ENCODE measurements at places on chromosomes 2 and 18.

DNA sequence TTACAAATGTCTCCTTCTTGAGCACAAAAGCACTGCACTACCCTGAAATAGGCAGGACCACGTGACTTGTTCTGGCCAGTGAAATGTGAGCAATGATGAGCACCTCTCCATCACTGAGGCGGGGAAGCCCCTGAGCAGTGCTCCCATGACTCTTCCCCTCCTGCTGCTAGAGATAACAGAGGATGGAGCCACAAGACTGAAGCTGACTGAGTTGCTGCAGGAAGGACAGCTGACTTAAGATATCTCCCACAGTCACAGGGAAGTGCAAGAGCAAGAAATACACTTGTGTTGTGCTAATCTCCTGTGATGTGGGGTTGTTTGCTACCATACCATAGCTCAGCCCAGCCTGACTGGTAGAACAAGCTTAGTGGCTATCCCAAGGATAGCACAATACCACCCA, 38.7 kb downstream of the STK39 start:
- no peak for DNase-seq

DNA sequence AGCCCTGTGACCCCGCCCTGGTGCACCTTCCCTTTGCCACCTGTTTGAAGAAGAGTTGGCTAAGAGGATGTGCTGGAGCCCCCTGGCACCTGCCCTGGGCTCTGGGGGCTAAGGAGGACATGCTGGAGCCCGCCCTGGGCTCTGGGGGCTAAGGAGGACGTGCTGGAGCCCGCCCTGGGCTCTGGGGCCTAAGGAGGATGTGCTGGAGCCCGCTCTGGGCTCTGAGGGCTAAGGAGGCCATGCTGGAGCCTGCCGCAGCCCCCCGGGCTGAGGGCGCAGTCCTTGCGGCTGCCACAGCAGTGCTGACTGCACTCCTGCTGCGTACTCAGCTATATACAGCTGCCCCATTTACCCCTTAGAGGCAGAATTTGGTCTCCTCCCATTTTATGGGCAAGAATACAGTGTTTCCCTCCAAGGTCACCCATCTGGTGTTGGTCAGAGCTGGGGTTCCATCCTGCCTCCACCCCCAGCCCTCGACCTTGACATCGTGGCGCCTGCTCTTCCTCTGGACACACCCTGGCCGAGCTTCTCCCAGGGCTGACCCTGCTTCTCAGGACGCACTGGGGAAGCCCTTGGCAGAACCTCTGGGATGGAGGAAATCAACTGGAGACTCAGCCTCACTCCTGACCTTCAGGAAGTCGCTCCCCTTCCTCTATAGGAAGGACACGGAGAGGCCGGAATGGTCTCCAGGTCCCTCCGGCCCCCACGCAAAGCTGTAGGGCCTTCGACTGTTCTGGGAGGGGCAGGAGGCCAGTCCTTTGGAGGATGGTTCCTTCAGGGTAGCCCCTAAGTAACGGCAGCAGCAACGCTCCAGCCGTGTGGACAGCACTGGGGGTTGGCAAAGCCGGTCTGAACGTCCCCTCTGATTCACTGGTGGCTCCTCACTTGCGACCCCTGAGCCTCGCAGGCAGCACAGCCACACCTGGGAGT, 65.0 kb upstream of the HPCAL1 start:
- no peak for DNase-seq

DNA sequence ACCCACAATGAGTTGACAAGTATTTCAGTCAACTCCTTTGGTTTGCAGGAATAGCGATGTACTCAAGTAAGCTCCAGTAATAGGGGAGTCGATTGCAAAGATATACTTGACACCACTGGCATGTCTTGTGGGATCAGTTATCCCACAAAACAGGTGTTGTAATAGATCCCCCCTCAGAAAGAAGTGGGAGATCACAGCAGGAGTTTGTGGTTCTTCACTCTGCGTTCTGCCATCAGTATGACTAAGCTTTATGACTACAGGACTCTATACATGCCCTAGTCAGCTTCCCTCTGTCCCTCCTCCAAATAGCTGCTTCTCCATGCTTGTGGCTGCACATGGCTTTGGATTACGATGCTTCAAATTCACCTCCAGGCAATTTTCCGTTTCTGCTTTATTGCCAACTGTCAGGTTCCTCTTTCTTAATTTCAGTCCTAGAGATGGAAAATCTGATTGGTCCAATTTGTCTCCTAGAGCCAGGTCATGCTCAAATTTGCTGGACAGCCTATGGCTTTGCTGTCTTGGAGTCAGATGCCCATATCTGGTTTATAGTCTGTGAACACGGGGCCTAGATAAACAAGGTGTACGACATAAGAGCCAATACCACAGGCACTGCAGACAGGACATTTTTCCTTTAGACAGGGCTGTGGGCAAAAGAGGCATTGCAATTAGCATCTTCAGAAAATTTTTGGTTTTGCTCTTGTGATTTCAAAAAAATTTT, 221.7 kb downstream of the PAX3 start:
- peak; percentile 96 for DNase-seq

DNA sequence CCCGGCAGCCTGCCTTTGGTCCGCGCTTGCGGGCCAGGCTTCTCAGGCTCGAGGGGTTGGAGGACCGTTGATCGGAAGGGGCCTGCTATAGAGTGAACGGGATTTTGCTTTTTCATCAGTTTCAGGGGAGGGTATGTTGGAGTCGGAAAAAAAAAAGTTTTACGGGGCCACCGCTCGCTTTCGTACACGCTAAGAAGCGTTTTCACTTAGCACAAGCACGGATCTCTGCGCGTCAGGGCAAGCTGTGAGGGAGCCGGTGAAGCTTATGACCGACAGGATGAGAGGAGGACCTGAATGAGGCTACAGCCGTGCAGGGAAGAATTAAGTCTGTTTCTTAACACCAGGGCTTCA, 443 bp downstream of the CPSF3 start:
- no peak for DNase-seq

- no peak for DNase-seq
Measured at GRCh38 chr2:65452150-65452895, 19.9 kb upstream of the SPRED2 start.

DNA sequence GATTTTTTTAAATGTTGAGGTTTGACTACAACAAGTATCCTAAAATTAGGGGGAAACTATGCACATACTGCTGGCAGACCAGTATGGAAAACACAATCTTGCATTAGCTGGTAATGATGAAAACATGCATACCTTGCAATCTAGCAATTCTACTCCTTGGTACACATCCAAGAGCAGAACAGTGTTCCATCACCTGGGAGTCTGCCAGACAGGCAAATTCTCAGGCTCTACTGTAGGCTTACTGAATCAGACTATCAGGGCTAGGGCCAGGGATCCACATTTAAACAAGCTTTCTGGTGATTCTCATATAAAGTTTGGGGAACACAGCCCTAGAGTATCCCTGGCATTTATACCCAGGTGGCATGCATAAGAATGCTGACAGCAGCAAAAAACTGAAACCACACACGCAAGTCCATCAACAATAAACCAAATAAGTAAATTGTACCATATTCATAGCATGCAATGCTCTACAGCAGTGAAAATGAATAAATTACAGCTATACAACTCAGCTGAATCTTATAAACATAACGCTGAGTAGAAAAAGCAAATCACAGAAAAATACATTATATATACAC, 13.6 kb downstream of the CDH2 start:
- no peak for DNase-seq

GRCh38 chr18:51988277-51988676, 351.7 kb upstream of the DCC start:
- no peak for DNase-seq

- no peak for DNase-seq
Measured at GRCh38 chr2:222284466-222284865, 14.3 kb downstream of the PAX3 start.

DNA sequence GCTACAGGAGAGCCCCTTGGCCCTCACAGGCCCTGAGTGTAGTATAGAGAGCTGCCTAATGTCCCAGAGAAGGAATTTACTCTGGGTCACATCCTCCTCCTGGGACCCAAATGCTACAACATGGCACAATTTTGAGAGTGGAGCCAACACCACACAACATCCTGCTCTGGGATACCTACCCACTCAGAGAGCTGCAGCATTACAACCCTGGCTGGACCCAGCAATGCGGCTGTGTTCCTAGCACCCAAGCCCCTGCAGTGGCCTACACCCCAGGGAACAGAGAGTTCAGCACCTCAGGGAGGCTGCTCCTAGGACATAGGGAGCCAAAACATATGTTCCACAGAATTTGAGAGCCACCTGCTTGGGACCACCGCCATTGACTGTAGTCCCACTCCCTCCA, 19.3 kb upstream of the FABP1 start:
- no peak for DNase-seq

- DNase-seq, result peak; percentile 56
Measured at GRCh38 chr18:63253428-63254372, 65.9 kb downstream of the BCL2 start.

- DNase-seq, result peak; percentile 73
Measured at GRCh38 chr2:119208791-119209203, 14.8 kb upstream of the STEAP3 start.

GRCh38 chr2:238747557-238747956, 100.3 kb upstream of the TWIST2 start:
- no peak for DNase-seq

GRCh38 chr2:38187541-38188011, 111.6 kb upstream of the CYP1B1 start:
- no peak for DNase-seq

- no peak for DNase-seq
Measured at GRCh38 chr2:109194620-109194937, 65.6 kb downstream of the SH3RF3 start.

GRCh38 chr2:40257340-40258134, 194.4 kb downstream of the SLC8A1 start:
- no peak for DNase-seq

- no peak for DNase-seq
Measured at GRCh38 chr2:238257786-238258700, 18.2 kb upstream of the HES6 start.
